CD4-positive, alpha-beta T cell treated with Interleukin-15 for 1 hour (primary cell): ENCODE measurements at places on chromosomes 5 and 9.

- DNase-seq, result no peak
Measured at GRCh38 chr9:101242651-101243050, 142.2 kb downstream of the BAAT start.

DNA sequence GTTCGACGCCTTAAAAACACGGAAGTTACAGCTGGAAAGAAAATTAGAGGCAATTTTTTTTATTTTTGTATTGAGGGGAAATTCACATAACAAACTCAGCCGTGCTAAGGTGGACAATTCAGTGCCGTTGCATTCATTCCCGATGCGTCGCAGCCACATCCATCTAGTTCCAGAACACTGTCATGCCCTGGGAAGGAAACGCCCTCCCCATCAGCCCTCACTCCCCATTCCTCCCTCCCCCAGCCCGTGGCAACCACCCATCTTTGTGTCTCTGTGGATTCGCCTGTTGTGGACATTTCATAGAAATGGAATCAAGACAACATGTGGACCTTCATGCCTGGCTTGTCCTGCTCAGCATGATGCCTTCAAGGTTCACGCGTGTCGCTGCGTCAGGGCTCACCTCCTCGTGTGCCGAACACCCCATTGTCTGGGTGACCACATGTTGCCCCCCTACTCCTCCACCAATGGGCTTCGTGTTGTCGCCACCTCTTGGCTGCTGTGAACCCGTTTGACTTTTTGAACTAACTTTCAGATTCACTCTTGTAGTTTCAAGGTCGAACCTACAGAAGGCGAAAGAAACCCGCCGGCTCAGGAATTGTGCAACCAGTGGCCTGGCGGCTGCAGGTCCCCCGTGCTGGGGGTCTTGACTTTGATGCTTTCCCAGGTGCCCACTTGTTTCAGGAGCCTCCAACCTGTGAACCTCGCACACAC is 17.4 kb upstream of the CAMSAP1 start:
- DNase-seq, result no peak

GRCh38 chr9:69919461-69920061 is 98.9 kb downstream of the CFAP95 start:
- no peak for DNase-seq

GRCh38 chr5:151180291-151180690 is 22.7 kb upstream of the ANXA6 start:
- DNase-seq, result no peak

GRCh38 chr5:96562614-96563013 is 99.6 kb upstream of the CAST start:
- no peak for DNase-seq

DNA sequence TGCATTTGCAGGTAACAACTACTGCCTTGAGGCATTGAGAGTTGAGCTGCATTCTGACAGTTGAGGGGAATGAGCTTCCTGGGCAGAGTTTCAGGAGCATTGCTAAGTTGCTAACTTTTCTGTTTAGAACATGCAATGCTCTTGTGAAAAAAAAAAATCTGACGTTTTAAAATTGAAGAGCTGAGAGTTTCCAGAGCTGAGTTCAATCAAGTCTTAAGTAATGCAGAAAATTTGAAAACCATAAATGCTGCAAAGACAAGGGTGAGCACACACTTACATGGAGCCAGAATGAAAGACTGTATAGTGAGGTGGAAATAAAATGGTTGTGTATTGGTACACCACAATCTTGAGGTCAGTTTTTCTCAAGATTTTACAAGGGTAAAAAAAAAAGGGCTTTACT is 166.0 kb downstream of the GABRB2 start:
- no peak for DNase-seq

- DNase-seq, result no peak
Measured at GRCh38 chr5:6752782-6753181, 39.5 kb downstream of the TENT4A start.

DNA sequence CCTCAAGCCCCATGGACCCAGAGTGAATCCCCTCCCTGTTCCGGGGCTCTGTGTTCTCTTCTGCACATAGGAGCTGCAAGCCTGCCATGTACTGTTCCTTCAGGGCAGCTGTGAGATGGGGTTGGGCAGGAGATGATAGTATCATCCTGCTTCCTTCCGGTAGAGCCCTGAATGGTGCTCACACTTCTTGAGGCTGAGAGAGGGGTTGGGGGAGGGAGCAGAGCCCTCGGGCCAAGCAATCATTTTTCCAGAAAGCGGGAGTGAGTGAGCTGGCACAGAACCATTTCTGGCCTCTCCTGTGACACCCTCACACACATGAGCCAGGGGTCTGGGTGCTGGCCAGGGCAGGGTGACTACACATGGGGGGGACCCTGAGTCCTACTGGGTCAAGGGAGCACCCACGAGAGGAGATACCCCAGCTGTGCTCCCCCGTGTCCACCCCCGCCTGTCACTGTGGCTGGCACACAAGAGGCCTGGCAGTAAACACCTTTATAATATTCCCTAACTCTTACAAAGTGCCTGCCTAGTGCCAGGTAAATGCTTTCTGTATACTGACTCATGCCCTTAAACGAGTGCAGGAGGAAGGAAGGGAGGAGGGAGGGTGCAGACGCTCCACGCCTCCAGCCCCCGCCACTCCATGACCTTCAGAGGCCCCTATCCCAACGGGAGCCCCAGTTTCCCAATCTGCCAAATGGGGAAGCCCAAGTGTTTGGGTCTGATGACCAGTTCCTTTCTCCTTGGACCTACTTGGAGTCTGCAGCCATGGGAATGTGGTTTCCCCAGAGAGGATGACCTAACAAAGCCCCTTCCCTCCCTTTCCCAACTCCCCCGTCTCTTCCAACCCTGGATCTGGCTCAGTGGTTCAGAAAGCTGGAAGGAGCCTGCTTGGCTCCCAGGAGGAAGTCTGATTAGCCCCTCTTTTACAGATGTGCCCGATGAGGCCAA is 15.5 kb downstream of the AKNA start:
- peak; percentile 59 for DNase-seq

DNA sequence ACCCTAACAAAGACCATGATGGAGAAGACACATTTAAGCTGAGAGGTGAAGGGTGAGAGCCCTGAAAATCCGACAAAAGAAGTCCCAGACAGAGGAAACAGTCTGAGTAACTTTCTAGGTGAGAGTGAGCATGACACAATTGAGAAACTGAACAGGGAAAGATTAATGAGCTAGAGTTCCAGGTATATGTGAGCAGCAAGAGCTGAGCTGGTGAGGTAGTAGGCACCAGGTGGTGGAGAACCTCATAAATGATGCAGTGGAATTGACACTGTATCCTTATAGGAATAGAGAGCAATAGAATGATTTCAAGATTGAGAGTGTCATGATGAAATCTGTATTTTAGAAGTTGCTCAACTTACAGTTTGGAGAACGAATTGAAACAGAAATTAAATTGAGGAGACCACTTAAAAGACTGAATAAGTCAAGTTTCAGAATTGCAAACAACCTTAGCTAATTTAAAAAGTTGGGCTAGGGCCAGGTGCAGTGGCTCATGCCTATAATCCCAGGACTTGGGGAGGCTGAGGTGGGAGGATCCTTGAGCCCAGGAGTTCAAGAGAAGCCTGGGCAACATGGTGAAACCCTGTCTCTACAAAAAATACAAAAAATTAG is 89.8 kb downstream of the NREP start:
- no peak for DNase-seq

DNA sequence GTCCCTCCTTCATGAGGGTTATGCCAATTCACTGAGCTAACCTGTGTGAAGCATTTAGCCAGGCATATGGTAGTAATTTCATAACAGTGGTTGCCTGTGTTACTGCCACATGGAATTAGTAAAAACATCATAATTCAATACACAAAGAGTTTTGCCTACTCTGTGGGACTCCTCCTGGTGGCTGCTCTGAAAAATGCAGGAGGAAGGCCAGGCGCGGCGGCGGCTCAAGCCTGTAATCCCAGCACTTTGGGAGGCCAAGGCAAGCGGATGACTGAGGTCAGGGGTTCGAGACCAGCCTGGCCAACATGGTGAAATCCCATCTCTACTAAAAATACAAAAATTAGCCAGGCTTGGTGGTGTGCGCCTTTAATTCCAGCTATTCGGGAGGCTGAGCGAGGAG is 547.3 kb downstream of the CDK5RAP2 start:
- DNase-seq, result no peak

GRCh38 chr5:107820429-107820828 is 149.7 kb upstream of the EFNA5 start:
- DNase-seq, result no peak

DNA sequence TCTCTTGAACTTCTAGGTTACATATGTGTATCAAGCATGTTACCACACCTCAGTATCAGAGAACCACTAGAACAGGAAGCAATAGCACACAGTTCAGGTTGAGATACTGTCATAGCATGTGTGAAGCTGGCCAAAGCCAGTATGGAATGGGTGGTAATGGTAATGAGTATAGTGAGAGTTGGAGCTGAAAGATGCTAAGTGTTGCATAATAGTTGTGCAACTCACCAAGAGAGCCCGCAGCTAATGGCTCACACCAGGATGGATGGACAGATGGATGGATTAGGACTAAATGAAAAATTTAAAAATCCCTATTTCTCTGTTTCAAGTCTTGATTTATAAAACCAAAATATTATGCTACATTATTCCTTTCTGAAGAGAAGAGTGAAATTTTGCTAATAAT is 53.4 kb upstream of the KCNN2 start:
- DNase-seq, result no peak

- DNase-seq, result no peak
Measured at GRCh38 chr5:139839232-139839815, 43.7 kb downstream of the PSD2 start.

GRCh38 chr9:95134457-95134881 is 183.0 kb downstream of the FANCC start:
- no peak for DNase-seq

DNA sequence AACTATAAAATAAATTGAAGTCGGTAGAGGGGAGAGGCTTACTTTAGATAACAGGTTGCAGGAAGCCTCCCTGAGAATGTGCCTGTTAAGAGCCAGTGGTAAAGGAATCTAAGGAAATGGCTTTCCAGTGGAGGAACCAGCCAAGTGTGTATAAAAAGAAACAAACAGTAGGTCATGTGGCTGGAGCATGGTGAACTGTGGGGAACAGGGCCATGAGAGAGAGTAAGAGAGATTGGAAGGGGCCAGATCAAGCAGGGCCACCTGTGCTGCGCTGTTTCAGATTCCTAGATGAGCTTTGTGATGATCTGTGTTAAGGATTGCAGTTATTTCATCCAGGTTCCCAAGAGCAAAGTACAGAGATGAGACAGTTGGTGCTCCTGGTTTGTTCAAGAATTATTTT is 152.7 kb upstream of the SGCD start:
- no peak for DNase-seq

- DNase-seq, result no peak
Measured at GRCh38 chr9:104608336-104608735, 2.9 kb upstream of the OR13C2 start.

DNA sequence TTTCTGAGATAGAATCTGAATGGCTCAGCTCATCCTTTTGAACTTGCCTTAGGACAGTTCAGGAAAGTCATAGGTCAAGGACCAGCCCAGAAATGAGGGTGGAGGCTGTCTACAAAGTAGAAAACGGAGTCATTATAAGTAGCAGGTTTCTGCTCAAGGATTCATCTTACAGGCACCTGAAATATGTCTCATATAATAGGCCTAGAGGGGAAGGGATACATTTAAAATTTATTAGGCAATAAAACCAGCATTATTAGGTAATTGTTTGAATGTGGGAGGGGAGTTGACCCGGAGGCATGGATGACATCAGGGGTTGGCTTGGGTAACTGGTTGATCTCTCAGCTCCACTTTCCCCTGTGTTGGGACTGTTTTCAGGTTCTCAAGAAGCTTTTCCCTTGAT is 11.9 kb upstream of the GALNT10 start:
- no peak for DNase-seq

GRCh38 chr9:132697230-132697629 is 27.0 kb downstream of the GTF3C4 start:
- DNase-seq, result no peak

- no peak for DNase-seq
Measured at GRCh38 chr5:120219988-120220387, 244.1 kb upstream of the PRR16 start.

GRCh38 chr5:125220284-125220683 is 473.8 kb upstream of the ZNF608 start:
- no peak for DNase-seq
